Central memory CD8-positive, alpha-beta T cell (primary cell): ENCODE measurements at places on chromosomes 2 and 18.

- no peak for DNase-seq
Observed at GRCh38 chr18:37398248-37398920, 167.2 kb downstream of the CELF4 start.

DNA sequence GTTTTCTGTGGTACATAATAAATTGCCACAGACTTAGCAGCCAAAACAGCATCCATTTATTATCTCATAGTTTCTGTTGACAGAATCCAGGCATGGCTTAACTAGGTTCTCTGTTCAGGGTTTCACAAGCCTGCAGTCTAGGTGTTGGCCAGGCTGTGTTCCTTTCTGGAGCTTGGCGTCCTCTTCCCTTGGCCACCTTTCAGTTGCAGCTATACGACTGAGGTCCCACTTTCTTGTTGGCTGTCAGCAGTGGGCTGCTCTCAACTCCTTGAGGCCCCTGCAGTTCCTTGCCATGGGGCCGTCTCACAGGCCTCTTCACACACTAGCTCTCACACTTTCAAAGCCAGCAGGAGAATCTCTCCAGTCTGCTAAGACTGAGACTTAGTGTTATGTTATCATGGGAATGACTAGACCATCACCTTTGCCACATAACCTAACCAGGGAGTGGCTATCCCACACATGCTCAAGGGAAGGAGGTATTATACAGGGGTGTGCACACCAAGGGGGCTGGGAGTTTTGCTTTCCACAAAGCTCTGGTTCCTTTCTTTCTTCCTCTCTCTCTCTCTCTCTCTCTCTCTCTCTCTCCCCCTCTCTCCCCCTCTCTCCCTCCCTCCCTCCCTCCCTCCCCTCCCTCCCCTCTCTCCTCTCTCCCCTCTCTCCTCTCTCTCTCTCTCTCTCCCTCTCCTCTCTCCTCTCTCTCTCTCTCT, 15.8 kb downstream of the RIOK3 start:
- DNase-seq: no peak

DNA sequence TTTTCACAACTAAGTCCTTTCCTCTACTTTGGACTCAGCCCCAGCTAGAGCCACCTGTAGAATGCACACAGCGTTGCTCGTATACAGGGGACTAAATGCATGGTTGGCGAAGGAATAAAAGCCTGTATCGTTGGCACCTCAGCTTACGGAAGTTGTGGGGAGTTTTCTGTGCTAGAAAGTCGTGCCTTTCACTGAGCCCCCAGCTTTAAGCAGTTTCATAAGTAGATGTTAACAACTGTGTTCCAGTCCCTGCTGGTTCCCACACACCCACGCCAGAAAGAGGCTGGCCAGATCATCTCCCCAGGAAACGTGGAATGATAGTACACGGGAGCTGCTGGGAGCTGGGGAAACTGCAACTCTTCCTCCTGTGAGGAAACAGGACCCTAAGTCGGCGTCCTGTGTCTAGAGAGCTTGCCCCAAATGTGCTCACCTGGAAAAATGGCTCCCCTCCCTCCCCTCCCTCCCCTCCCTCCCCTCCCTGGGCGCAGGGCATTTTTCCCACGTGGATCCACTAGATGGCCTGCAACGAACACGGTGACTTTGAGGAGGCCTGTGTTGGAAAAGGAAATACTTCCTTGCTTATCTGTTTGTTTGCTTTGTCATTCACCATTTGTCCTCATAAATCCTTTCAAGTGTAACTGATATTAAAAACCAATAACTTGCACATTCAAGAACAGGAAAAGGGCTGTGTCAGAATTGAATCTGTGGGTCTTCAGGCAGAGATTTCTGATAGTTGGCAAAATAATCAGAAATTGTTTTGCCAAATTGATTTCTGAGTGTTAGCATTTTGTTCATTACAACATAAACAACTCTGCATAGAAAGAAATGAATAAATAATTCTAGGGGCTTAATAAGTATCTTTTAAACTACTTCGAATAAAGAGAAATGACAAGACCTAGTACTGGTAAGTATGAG, 43.9 kb upstream of the RFX8 start:
- DNase-seq: no peak

- DNase-seq: no peak
Observed at GRCh38 chr2:120783969-120784372, 48.3 kb downstream of the GLI2 start.

DNA sequence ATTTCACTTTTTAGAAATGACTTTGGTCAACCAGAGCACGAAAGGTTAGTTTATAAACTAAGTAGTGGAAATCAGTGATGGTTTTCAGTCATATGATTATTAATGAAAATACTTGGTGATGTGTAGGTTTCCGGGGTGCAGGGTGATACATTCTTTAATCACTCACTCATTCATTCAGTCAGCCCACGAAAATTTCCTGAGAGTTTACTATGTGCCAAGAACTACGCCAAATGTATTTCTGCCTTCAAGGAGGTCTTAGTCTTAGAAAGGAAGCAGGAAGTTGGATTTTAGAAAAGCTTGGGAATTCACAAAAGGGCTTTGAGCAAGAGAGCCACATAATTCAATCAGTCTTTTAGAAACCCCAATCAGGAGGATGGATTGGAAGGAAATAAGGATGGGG, 543.6 kb downstream of the PLCL1 start:
- no peak for DNase-seq

- no peak for DNase-seq
Observed at GRCh38 chr2:134873152-134873551, 34.7 kb downstream of the ACMSD start.

- DNase-seq: no peak
Observed at GRCh38 chr2:45930396-45930792, 278.9 kb downstream of the PRKCE start.

DNA sequence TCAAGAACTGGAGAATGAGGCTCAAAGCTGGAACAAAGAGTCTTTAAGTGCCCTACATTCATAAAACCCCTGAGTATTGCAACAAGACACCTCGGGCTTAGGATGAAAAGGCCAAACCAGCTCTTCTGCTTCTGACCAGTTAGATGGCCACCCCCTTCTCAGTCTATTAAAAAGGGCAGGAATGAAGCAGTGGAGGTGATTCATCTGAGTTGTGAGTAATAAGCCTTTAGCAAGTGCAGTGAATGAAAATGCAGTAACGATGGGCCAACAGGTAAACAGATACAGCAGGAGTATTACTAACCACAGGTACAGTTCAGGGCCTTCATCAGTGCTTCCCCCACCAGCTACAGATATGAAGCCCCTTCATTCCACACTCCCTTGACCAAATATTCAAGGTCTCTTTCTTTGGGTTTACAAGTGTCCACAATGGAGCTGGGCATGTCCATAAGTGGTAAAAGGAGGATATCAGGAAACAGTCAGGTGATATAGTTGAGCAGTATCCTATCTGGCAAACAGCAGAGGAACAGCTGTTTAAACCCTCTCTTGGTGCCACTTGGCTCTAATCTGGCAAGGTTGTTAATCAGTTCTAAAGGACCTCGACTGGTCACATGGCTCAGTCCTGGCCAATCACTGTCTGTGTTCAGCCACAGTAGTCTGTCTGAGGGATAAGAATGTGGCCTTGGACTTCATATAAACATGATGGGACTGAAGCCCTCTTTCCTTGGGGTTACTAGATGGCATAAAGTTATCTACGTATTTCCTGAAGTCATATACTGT, 17.8 kb downstream of the SERPINB13 start:
- no peak for DNase-seq

DNA sequence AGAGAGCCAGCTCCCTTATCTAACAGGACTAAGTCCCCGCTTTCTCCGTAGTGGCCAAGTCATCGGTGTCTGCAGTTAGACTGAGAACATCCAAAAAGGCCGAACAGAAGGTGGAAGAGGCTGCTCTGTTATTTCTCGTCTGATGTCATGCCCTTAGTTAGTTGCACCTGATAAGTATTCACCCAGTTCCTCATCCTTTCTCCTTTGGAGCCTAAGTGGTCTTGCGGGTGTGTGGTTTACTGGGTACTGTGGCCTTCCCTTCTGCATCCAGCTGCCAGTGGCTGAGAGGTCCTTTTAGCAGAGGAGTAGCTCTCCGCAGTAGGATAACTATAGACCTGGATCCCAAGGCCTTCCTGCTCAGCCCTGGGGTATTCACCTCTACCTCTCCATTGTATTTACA, 211.6 kb downstream of the BCL2 start:
- DNase-seq: no peak

GRCh38 chr2:11697103-11697871, 27.3 kb upstream of the NTSR2 start:
- DNase-seq: no peak

- no peak for DNase-seq
Observed at GRCh38 chr2:240237609-240238174, 97.2 kb upstream of the OTOS start.

DNA sequence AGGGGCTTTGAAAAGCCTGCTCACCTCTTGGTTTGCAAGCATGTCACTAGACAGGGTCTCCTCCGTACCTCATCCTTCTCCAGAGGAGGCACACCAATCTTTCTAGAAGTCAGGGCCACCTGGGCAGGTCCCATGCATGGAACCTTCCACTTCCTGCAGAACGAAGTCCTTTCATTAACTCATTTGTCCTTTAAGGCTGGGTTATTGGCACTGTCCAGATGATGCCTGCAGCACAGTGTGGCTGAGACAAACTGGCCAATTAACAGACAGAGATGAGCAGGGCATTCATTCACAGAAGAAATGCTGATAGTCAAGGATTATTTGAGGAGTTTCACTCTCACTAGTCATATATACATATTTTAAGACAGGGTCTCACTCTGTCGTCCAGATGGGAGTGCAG, 245.3 kb downstream of the TFCP2L1 start:
- DNase-seq: no peak

DNA sequence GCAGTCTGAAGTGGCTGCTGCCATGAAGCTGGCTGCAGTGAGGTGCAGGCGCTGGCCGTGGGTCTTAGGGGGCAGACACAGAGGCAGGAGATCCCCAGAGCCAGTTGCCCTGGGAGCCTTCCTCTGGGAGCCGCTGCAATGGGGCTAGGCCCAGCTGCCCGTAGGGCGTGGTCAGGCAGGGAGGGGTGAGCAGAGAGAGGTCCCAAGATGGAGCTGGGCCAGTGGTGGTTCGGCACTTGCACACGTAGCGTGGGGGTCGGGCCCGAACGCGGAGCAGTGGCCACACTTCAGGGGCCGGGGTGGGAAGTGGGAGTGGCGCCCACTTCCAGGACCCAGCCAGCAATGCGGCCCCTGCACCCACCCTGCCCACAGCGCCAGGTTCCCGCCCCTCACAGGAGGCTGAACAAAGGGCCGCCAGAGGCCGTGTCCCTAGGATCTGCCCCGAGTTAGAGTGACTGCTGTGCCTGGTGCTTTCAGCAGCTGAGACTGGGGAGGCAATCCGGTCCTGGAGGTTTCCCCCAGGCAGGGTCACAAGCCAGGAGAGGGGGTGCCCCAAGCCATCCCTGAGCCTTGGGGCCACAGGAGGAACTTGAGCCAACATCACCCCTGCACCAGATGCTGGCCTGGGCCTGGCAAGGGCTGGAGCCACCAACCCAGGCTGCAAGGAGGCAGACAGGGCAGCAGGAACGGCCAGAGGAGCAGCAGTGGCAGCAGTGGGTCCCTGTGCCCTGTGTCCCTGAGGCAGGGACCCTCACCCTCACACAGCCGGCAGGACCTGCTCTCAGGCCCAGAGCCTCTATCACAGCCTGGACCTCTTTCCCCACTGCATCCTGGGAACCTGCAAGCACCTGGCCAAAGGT, 21.3 kb upstream of the SP140L start:
- no peak for DNase-seq

DNA sequence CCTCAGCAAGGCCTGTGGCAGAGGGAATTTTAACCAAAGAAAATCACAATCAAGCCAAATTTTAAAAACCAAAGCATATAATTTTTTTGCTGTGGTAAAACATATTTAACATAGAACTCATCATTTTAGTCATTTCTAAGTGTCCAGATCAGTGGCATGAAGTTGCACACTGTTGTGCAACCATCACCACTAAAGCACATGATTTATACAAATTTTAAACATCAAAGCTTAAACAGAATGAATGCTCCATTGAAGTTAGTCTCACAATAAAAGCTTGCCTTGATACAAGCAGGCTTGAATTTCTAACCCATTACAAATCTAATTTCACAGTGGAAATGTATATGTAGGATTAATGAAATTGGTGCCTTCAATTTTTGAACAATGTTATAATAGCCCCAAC, 31.2 kb downstream of the FTCDNL1 start:
- DNase-seq: no peak

- DNase-seq: no peak
Observed at GRCh38 chr2:80007777-80008503, 296.6 kb downstream of the LRRTM1 start.
